Activated CD4-positive, alpha-beta T cell treated with anti-CD3 and anti-CD28 coated beads for 36 hours (primary cell): ENCODE measurements at places on chromosomes 16 and 17. TPM values are rescaled to one million over a fixed set of nuclear protein-coding genes. Genes with fewer than 3 reads are reported as not detected.

Gene PKMYT1
- 117 TPM for total RNA-seq

Gene CLDN6
- total RNA-seq: not detected

Gene C16orf92
- total RNA-seq: not detected

Gene SYNGR3
- total RNA-seq: 5.9 TPM

Gene FZD2
- 0.07 TPM for total RNA-seq

Gene CRHR1
- total RNA-seq: not detected

Gene CA4
- total RNA-seq: not detected

Gene GINS2
- total RNA-seq: 86.4 TPM

Gene MOSMO
- total RNA-seq: 7.7 TPM
